ENCODE measurements at places on chromosomes 4 and X.

DNA sequence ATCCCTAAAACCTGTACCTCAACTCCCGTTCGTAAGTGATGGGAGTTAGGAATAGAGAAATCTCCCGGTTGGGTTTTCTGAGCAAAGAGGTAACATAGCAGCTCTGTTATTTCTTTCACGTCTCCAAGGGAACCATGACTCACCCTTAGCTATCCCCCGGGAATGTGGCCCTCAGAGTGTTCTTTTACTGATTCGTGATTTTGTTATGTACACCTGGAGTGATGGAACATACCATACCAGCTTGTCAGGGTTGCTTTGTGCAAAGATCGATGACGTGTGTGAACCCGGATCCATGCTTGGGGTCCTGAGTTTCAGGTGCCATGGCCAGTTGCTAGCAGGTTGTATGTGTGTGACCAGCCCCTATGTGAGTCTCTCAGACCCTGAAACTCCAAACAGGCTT lies 52.6 kb downstream of the HPRT1 start:
- no peak for DNase-seq

DNA sequence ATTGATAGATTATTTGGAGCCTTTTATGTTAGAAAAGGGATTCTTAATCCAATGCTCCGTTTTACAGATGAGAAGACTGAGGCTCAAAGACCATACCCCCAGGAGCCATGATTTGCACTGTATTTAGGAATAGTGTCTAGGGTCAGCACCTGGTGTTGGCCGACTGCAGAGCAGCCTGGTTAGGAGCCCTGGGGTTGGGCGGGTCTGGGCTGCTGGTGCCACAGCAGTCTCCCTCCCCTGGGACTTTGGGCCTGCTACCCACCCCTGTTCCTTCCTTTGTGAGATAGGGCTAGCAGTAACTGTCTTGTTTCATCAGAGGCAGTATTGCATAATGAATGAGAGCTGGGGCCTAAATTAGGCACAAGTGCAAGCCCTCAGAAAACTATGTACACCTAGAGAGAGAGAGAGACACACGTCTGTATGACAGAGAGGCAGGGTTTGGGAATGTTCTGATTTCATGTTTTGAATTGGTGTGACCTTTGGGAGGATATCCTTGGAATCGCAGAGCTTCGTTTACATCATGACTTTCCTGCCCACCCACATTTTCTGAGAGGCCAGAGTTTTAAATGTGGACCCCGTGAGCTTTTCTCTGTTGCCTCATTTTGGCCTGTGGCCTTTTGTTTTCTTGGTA lies 111.7 kb downstream of the PTTG2 start:
- DNase-seq = no peak

- no peak for DNase-seq
These were observed 33.0 kb downstream of the GYPB start for GRCh38 chr4:143986180-143986579.

DNA sequence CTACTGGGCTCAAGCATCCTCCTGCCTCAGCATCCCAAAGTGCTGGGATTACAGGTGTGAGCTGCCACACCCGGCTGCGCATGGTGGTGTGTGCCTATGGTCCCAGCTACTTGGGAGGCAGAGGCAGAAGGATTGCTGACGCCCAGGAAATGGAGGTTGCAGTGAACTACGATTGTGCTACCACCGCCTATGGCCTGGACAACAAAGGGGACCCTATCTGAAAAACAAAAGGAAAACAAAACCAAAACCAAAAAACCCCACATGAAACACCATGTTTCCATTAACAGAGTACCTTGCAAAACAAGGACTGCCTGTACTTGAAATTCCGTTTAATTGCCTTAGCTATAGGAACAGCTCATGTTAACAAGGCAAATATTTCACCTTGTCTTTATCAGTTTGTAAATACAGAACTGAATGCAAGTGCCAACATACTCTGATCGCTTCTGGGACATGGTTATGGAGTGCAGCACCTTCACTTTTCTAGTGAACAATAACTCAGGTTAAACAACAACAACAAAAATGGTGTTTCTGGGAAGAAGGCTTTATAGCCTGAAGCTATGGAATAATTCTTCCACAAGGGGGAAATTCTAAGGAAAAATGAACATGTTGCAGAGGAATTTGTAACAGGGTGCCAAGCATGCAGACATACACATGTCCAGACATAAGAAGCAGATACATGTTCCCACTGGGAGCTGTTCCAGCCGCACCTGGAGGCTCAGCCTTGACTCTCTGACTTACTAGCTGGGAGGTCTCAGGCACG lies 73.2 kb upstream of the STS start:
- DNase-seq = no peak

DNA sequence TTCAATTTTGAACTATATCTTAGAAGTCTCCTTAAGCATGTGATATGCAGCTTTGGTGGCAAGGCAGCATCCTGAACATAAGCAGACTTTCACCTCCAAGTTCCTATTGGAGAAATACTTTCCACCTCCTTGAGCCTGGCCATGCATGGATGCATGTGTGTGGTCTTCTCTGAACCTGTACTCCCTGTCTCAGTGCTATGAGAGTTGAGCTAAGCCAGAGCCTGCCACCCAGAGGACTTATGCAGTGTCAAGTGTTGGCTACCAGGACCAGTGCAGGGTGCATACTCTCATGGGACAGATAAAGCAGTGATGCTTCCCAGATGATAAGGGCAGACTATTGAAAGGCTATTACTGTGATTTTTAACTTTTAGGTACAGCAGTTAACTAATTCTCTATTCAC lies 105.6 kb downstream of the TSPAN7 start:
- no peak for DNase-seq

- no peak for DNase-seq
These were observed 46.5 kb downstream of the EVC start for GRCh38 chr4:5757536-5757935.

DNA sequence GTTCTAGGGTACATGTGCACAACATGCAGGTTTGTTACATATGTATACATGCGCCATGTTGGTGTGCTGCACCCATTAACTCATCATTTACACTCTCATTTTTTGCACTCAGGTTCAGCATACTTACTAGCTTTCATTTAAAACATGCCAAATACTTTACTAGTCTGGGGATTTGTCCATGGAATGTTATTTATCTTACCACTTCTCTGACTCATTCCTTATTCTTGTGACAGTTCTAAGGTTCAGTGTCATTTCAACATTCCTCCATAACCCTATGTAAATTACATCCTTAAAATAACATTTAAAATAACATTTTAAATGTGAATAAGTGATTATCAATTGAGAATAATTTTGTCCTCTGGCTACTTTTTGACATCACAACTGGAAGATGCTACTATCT lies 19.5 kb upstream of the SYTL5 start:
- DNase-seq = no peak

- DNase-seq = no peak
These were observed 597.5 kb upstream of the PCDH7 start for GRCh38 chr4:30122711-30123110.

- DNase-seq = no peak
These were observed at the start of gene CXCL6 for GRCh38 chr4:73836373-73837279. Gene CXCL6 (plus strand): TSS chr4:73836678. CDS start chr4:73836751, 73 bp downstream.

GRCh38 chrX:11893933-11894710 lies 136.1 kb downstream of the MSL3 start:
- DNase-seq = no peak

GRCh38 chrX:21155916-21156315 lies 218.3 kb upstream of the CNKSR2 start:
- no peak for DNase-seq

GRCh38 chrX:132180929-132181328 lies 38.3 kb downstream of the RAP2C start:
- DNase-seq = no peak

GRCh38 chrX:134868771-134869495 lies 121.9 kb upstream of the SMIM10 start:
- DNase-seq = no peak

DNA sequence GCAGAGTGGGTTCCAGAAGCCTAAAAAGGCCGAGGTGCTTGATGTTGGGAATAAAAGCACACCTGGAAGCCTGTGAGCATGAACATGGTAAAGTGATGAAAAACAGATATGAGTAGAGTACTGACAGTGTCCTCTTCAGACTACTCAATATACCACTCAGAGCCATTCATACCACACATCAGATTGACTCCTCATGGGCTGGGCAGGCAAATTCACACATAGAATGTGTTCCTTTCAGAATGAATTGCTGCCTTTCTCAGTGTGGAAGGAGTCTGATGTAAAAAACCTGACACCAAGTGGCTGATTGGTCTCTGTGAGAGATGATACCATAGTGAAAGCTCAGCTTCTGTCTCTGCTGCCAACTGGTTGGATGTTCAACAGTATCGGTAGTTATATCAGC lies 442.7 kb downstream of the RAPGEF2 start:
- no peak for DNase-seq

DNA sequence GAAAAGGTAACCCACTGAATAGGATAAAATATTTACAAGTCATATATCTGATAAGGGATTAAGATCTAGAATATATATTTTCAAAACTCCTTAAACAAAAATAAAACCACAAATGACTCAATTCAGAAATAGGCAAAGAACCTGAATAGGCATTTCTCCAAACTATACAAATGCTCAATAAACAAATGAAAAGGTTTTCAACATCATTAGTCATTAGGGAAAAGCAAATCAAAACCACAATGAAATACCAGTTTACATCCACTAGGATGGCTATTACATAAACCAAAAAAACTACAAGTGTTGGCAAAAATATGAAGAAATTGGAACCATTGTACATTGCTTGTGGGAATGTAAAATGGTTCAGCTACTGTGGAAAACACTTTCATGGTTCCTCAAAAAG lies 167.0 kb upstream of the GALNT7 start:
- DNase-seq = no peak

GRCh38 chr4:95869961-95870500 lies 30.1 kb downstream of the PDHA2 start:
- no peak for DNase-seq

DNA sequence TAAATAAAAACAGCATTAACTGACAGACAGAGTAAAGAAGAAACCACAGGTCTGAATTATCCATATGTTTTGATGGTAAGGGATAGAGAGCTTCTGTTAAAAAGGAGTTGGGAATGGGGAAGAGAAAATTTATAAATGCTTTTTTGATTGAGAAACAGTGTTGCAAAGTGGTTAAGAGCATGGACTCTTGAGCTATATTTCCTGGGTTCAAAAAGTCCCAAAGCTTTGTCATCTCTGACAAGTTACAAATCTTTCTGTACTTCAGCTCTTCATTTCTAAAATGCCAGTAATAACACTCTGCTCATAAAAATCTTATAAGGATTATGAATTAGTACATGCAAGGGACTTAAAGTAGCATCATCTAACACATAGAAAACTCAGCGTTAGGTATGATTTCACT lies 62.2 kb downstream of the N4BP2 start:
- DNase-seq = no peak

DNA sequence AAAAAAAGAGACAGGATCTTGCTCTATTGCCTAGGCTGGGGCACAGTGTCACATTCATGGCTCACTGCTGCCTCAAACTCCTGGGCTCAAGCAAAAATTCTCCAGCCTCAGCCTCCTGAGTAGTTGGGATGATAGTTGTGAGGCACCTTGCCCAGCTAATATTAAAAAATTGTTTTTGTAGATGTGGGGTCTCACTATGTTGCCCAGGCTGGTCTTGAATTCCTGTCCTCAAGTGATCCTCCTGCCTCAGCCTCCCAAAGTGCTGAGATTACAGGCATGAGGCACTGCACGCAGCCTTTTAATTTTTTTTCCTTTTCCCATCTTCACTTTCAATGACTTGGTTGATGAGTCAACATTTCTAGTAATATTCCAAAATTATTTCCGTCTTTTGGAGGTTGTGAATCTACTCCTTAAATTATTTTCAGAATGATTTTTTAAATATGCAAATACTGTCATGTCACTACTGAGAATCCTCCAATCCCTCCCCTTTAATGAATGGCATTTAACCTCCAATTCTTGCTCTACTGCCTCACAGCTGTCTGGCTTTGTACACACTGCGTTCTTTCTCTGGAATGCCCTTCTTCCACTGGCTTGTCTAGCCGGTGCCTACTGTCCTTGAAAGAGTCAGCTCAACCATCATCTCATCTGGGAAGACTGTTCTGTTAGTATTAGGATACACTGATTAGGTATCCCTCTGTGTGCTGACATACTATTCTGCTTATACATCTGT lies 27.5 kb upstream of the DCTD start:
- no peak for DNase-seq

DNA sequence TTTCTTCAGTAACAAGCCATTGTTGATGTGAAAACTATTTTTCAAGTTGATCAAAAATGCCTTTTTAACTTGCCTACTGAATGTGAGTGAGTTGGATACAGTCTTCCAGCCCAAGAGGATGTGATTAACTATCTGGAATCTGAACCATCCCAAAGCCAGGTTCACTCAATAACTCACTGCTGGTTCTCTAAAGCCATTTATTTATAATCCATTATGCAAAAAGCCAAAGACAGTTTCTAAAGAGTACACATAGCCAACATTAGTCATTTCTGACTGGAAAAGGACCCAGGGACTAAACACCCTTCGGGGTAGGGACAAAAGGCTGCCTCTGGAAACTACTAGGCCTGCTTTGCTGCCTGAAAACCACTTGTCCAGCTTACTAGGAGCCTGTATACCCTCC lies 109.6 kb downstream of the SHROOM4 start:
- no peak for DNase-seq

DNA sequence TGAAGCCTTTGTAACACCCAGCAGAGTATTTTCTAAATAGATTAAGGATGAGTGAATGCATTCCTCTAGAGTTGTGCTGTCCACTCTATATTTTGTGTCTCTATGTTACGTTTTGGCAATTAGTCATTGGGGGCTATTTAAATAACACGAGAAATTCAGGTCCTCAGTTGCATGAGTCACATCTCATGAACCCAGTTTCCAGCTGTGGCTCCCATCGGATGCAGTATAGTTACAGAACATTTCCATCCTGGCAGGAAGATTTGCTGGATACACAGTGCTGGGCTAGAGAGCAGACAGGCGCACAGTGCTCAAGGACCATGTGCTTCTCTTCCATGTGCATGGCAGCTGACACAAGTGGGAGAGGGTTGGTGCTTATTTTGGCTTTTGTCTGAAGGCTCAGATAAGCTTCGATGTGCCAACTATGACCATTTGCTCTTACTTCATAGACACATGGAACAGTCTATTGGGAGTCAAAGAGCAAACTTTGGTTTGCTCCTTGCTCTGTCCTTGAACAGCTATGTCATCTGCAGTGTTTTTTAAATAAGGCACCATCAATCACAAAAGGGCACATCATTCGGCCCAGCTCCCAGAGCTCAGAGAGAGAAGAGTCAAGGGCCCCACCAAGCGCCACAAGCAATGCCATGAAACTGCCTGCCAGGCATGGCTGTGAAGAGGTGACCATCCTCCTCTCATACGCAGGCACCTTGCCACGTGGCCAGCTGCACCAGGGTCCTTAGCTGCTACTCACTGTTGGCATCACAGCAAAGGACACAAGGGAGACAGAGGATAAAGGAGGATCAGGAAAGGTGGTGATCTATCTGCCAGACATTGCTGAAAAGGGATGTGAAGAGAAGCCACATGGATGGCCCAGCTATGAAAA lies 8.1 kb upstream of the STS start:
- no peak for DNase-seq

DNA sequence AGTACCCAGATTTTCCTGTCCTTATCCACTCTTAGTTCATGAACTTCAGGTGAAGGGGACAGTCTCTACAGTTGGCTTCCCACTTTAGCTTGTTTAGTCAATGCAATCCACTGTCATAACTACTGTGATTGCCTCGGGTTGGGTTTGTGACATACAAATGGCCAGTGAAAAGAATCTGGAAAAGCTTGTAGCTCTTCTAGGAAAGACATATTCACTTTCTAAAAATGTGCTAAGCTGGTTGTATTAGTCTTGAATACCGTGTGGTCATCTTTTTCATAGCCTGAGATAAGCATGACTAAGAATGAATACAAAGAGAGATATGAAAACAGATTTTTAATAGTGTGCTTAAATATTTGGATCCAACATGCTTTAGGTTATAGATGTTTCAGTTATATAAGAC lies 1443.5 kb upstream of the IGFBP7 start:
- no peak for DNase-seq

GRCh38 chrX:22147214-22147613 lies 115.1 kb downstream of the PHEX start:
- DNase-seq = no peak

Measured in stimulated activated CD8-positive, alpha-beta memory T cell treated with anti-CD3 and anti-CD28 coated beads, Interleukin-7, amount 100 ng/mL, for 24 hours (primary cell).